ENCODE measurements at places on chromosomes 1 and 21. TPM values are rescaled to one million over a fixed set of nuclear protein-coding genes. Genes with fewer than 3 reads are reported as not detected.

DNA sequence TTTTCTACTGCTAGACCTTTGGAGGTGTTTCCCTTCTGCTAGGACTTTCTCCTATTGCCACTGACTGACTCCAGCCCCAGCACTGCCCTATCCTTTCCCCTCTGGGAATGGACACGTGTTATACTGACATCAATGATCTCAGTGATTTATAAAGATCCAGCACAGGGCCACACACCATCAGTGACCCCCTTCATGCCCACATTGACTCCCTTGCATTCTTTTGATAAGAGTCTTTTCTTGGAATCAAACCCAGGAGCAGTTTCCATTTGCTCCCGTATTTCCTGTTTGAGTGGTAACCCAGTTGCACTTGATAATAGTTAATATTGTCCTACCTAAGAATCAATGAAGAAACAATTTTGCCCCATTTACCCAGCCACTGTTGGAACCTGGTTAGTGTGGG lies 501.0 kb upstream of the USP24 start:
- no peak for DNase-seq

Gene MX1
- total RNA-seq = 8.5 TPM

DNA sequence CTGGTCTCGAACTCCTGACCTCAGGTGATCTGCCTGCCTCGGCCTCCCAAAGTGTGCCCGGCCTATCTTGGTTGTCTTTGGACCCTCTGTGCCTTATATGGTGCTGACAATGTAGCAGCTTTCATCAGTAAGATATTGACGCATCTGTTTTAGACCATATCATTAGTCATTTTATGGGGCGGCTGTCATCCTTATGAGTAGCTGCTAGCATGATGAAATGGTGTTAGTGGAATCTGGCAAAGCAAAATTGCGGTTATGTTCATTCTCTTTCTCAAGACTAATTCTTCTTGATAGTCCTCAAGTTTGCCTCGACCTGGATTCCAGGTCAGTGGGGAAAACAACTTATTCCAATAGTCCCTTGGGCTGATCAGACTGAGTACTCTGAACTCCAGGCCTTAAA lies 199.9 kb downstream of the PRDM2 start:
- DNase-seq = no peak

GRCh38 chr1:27383039-27383605 lies at the start of gene CD164L2:
Gene CD164L2, minus strand, starts transcription at chr1:27383333. Its CDS starts 94 bp downstream, at chr1:27383239.
- no peak for DNase-seq

- no peak for DNase-seq
Observed at GRCh38 chr1:170664093-170664827, at the start of gene PRRX1. Gene PRRX1, plus strand, starts transcription at chr1:170664131. Its CDS starts 88 bp downstream, at chr1:170664219.

GRCh38 chr21:41559658-41560631 lies 52.0 kb upstream of the TMPRSS2 start:
- no peak for DNase-seq

DNA sequence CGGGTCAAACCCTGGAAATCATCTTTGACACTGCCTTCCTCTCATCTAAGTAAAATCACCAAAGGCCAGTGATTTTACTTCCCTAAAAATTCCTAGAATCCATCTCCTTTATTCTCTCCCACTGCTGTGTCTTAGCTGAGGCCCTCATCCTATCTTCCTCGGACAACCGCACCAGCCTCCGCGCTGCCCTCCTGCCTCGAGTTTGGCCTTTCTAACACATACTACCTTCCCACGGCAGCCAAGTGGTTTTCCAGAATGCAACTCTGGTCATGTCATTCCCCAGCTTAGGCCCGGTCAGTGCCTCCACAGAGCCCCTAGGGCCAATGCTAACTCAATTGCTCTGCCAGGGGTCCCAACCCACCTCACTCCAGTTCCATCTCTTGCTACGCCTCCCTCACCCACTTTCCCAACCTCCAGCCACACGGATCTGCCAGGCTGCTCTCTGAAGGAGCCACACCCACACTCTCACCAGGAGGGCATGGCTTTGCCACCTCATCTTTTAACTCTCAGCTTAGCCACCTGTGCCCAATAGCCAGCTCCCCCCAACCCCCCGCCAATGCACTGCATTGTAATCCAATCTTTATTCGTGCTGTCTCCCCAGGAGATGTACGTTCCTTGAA lies 6.8 kb downstream of the TMEM9 start:
- DNase-seq = no peak
